ENCODE measurements at places on chromosomes 6 and 20. TPM values are rescaled to one million over a fixed set of nuclear protein-coding genes. Genes with fewer than 3 reads are reported as not detected.

Gene TSHZ2
- total RNA-seq = 56.6 TPM

Gene TPBG
- total RNA-seq = 15.9 TPM

Gene GCNT2
- total RNA-seq = 6.8 TPM

Gene LHFPL5
- not detected for total RNA-seq

Gene TRDN
- 1.1 TPM for total RNA-seq

Gene NRSN1
- total RNA-seq = not detected

Gene SIRPD
- total RNA-seq = not detected
